ENCODE measurements at places on chromosomes 1 and 21.

DNA sequence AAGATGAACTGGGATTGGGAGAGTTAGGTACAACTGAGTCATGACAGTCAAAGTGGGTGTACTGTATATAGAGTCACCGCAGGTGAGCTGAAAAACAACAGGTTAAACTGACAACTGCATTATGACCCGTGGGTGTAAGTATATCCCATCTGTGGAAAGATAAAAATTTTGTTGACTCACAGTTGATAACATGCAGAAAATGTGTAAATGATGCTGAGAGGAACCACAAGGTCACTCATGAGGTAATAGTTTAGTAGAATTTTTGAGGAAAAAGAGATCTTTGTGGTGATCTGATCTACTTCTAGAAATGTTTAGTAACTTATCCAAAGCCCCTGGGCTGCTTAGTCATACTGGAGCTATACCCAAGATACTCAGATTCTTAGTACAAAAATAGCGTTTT, 838 bp downstream of the OR2C3 start:
- DNase-seq, result no peak

DNA sequence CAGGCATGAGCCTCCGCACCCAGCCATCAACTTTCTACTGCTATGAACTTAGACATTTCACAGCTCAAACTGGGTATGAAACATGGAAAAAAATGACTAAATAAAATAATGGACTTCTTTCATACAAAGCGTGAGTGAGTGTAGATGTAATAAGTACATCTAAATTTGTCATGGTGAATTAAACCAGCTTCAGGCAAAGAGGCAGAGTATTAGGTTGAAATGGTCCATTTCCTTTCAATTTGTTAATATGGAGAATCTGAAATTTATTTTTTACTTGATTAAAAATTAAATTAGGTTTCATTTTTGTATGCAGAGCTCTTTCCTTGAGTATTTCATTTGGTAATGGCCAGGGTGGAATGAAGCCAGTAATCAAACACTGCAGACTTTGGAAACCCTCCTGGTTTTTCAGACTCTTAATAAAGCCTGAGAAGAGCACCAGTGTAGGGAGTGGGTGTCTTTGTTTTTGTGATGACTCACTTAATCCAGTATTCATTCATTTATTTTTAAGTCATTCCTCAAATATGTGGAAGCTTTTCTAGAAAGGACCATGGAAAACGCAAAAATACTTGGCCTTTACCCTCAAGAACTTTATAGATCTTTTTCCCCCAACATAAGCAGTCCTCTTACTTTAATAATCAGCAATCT, 49.2 kb downstream of the ALG14 start:
- DNase-seq, result peak; percentile 77

DNA sequence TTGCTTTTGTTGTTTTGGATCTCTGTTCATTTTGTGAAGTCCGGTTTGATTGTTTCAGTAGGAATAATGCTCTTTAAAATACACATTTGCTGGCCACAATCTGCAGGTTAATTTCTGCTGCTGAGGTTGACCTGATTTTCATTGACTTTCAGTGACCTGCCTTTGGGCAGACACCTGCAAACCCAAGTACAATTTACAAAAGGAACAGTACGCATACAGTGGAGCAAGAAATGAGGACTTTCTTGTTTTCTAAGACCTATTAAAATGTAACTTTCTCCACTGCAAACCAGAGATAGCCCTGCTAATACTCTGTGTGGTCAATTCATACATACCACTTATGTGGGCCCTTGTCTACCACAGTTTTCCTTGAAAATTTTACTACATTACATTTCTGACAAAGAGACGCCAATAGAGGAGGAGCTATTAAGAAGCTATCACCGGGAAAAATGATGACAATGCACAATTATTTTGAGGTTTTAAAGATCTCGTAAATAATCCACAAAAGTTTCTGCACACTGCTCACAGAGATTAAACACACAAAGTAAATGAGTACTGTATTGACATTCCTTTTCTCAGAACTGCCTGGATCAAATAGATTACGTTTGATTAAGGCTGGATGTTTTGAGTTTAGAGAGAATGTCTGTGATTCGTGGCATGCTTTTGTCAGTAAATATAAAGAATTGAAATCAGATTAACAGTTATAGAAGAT, 141.9 kb downstream of the SDCCAG8 start:
- DNase-seq, result no peak

DNA sequence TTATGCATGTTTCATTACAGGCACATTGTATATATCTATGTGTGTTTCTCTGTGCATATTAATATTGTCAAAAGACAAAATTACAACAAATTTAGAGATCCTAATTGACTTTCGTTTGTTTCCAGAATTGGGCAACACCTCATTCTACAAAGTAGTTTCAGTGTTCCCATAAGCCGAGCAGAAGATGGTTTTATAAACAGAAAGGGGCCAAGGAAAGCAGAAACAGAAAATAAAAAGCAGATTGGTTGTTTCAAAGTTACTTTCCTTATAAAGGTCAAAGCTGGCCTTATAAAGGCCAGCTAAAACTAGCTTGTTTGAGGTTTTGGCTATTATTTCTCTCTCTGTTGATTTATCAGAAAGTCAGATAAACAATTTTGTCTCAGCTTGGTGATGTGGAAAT, 116.2 kb upstream of the FGGY start:
- DNase-seq, result no peak

GRCh38 chr1:160342526-160342925, 524 bp downstream of the COPA start:
- no peak for DNase-seq

- DNase-seq, result peak; percentile 41
Observed at GRCh38 chr1:183609313-183609712, 19.1 kb upstream of the NCF2 start.

- no peak for DNase-seq
Observed at GRCh38 chr1:171744986-171745385, 3.1 kb upstream of the VAMP4 start.

DNA sequence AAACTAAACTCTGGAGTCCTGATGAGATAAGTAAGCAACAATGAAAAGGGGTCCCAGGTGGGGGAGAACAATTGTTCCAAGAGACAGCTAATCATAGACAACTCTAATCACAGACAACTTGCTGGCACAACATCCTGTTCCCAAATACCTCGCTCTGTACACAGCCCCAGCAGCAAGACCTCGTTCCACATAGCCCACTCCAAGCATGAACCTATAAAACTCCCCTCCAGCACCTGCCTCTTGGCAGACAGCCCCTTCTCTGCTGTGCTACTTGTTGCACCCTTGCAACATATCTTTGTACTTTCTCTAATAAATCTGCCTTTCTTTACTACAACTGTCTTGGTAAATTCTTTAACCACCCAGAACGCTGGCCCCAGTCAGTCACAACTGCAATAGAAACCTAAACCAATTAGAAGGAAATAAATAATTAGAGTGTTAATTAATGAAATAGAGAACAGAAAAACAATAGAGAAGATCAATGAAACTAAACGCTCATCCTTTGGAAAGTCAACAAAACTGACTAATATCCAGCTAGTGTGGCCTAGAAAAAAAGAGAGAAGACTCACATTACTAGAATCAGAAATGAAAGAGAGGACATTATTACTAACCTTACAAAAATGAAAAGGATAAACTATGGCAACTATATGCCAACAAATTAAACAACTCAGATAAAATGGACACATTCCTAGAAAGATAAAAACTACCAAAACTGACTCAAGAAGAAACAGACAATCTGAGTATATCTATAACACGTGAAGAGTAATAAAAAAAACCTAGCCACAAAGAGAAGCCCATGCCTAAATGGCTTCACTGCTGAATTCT, 36.1 kb downstream of the LRRC40 start:
- DNase-seq, result no peak

DNA sequence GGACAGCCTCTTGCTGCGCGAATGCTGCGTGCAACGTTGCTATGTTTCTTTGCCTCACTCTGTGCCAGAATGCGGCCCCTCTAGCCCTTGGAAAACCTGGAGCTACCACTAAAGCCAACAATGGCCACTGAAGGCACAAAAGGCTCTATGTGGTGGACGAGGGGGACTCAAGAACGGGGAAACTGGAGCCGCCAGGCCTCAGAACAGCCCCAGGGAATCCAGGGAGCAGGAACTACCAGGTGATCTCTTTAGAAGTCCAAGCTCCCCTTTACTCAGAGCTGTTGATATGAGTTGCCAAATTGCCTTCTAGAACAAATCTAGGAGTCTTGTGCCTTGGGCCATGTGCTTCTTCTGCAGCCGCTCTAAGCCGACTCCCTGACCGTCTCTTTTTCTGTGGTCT, 113.8 kb upstream of the ERRFI1 start:
- no peak for DNase-seq

DNA sequence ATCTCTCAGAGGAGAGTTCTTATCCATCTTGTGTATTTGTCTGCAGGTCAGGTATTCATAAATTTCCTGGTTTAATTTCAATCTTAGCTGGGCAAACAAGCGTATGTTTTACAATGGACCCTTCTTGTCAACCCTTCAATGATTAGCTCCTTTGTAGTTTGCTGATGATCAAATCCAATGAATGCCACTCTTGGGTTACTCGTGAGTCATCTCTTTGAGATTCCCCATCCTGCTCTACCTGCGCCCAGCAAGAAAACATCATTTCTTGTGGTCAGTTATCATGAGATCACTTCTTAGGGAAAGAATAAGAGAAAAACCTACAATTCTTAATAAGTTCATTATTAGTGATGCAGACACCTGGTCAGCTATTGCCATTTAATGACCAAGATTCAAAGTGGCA, 572.3 kb upstream of the PKN2 start:
- DNase-seq, result no peak

- DNase-seq, result no peak
Observed at GRCh38 chr1:170518965-170519364, 13.0 kb upstream of the GORAB start.

- peak; percentile 49 for DNase-seq
Observed at GRCh38 chr1:198179556-198179981, 22.8 kb downstream of the NEK7 start.

GRCh38 chr1:31651089-31651420, 6.4 kb upstream of the PEF1 start:
- DNase-seq, result no peak

DNA sequence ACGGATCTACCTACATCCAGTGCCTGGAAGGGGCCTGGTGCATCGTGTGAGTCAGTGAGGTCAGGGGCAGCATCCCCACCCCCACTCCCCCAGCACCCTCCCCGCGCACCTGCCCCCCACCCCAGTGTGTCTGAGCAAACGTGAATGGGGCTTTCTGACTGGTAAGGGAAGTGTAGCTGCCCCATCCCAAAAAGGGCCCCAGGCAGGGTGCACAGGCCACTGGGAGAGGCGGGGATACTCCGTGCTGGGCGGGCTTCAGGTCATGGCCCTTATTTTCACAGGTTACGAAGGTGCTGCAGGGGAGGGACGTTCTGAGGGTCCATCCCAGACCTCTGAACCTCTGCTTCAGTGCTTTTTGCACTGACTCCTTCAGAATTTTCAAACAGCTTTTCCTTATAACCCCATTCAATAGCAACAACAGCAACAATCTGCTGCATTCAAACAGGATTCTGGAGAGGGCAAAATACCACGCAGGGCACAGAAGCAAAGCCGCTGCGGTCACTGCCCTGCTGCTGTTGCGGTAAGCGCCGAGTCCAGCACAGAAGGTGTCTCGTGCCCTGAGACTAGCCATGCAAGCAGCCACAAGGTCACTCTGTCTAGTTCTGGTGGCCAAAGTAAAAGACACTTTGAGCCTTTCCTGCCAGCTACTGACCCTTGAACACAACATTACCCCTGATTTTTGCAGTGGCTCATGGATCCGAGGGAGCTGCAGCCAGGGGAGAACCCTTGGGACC, 10.3 kb downstream of the TTC34 start:
- no peak for DNase-seq

DNA sequence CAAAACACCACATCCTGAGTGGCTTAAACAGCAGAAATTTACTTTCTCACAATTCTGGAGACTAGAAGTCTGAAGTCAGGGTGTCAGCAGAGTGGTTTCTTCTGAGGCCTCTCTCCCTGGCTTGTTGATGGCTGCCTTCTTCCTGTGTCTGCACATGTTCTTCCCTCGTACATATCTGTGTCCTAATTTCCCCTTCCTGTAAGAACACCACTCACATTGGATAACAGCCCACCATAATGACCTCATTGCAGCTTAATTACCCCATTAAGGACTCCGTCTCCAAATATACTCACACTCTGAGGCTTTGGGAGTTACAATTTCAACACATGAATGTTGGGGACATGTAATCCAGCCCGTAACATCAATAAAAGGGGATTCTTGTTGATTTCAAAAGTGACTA, 23.4 kb downstream of the C8A start:
- no peak for DNase-seq

DNA sequence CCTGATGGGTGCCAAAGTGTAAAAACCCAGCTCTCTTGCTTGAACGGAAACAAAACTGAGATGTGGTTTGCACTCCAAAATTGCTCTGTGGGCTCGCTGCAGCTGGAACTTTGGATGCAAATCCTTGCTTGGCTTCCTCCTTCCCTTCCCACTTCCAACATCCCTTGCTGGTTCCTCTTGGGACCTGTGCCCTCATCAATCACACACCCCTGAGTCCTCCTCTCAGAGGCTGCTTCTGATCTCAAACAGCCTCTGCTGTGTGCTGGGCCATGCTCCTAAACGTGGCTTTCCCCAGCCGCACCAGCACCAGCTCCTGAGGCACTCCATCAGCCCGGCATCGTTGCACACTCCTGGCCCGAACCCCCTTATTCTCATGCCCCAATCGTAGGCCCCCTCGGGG, 124.3 kb upstream of the RAB4A start:
- no peak for DNase-seq

DNA sequence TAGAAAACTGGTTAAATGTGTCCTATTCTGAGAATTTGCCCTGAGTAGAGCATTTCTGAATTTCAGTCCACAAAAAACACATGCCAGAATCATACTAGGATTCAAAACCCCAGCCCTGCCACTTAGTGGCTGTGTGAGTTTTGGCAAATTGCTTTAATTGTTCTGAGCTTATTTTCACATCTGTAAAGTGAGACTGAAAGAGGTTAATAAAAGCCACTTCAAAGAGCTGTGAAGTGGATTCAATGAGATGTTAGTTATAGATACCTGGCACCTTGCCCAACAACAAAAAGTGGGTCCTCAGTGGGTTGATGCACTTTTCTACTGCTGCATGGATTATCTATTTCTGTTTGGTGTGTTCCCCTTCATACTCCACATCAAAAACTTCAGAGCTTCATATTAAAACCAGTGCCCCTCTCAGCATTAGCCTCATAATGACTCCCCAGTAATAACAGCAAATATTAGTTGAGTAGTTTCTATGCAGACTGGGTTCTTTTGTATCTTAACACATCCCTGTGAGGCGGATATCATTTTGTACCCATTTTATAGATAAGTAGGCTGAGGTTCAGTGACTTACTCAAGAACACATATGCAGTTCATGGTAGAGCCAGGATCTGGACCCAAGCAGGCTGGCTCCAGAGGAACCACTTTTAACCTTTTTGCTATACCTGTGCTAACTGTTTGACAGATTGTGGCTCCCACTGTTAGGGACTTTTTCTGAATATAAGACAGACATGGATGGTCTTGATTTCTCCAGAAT, 14.2 kb upstream of the ADORA3 start:
- DNase-seq, result no peak

Data from skeletal muscle cell (primary cell).